ENCODE measurements at places on chromosomes 12 and 14.

- DNase-seq = no peak
These were observed 48.0 kb downstream of the TDP1 start for GRCh38 chr14:90003526-90004307.

GRCh38 chr12:121808623-121809022 lies 4.8 kb downstream of the SETD1B start:
- DNase-seq = no peak

- no peak for DNase-seq
These were observed 53.9 kb upstream of the NCOR2 start for GRCh38 chr12:124621296-124621660.

DNA sequence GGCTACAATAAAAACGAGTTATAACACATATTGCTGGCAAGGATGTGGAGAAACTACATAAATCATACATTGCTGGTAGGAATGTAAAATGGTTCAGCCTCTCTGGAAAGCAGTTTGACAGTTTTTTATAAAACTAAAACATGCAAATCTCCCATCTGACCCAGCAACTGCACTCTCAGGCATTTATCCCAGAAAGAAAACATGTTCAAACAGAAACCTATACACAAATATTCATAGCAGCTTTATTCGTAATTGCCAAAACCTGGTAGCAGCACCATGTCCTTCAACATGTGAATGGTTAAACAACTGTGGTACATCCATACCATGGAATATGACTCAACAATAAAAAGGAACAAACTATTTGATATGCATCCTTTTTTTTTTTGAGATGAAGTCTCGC lies 10.1 kb upstream of the TMCC3 start:
- DNase-seq = no peak

- DNase-seq = no peak
These were observed 38.0 kb downstream of the GRIP1 start for GRCh38 chr12:66640691-66641460.

All from activated CD4-positive, alpha-beta T cell treated with anti-CD3 and anti-CD28 coated beads for 4 hours (primary cell).